Suprapubic skin (tissue), 4 donors: ENCODE measurements at places on chromosomes 3 and 15. TPM values are rescaled to one million over a fixed set of nuclear protein-coding genes. Genes with fewer than 3 reads are reported as not detected.
A peak's percentile ranks its signal among the peaks of the same experiment; 100 is the strongest.

GRCh38 chr15:25810631-25811091 lies 52.5 kb downstream of the ATP10A start:
- no peaks in the 10 kb centered on the region for H3K36me3 ChIP-seq
- peaks cover 2% of the 10 kb centered on the region for H3K4me1 ChIP-seq
- H3K27ac ChIP-seq, result peak overlapping the region; percentile 31
- no peak for DNase-seq

- H3K27ac ChIP-seq, result no peak overlapping the region
- H3K27me3 ChIP-seq, result no peaks in the 10 kb centered on the region
- H3K4me1 ChIP-seq, result no peaks in the 10 kb centered on the region
- no peak overlapping the region for H3K4me3 ChIP-seq
These were observed 438.8 kb upstream of the TGFBR2 start for GRCh38 chr3:30167541-30168011.

GRCh38 chr15:67095912-67096311 lies 30.5 kb downstream of the SMAD3 start:
- no peak overlapping the region for H3K4me3 ChIP-seq
- H3K4me1 ChIP-seq, result peaks cover 64% of the 10 kb centered on the region

- H3K36me3 ChIP-seq, result no peaks in the 10 kb centered on the region
- H3K27ac ChIP-seq, result peak overlapping the region; percentile 75
- DNase-seq, result no peak
- no peak overlapping the region for H3K4me3 ChIP-seq
- H3K4me1 ChIP-seq, result peaks cover 22% of the 10 kb centered on the region
These were observed 235.0 kb upstream of the KBTBD8 start for GRCh38 chr3:66762916-66763693.

GRCh38 chr3:128508852-128509251 lies 15.9 kb upstream of the GATA2 start:
- H3K27ac ChIP-seq, result no peak overlapping the region
- H3K36me3 ChIP-seq, result no peaks in the 10 kb centered on the region
- no peaks in the 10 kb centered on the region for H3K4me1 ChIP-seq

- no peaks in the 10 kb centered on the region for H3K36me3 ChIP-seq
- no peaks in the 10 kb centered on the region for H3K4me1 ChIP-seq
- no peaks in the 10 kb centered on the region for H3K27me3 ChIP-seq
- no peak overlapping the region for H3K4me3 ChIP-seq
- DNase-seq, result no peak
These were observed 455.3 kb upstream of the NAALADL2 start for GRCh38 chr3:174403831-174404230.

GRCh38 chr3:89467898-89468363 lies 360.5 kb downstream of the EPHA3 start:
- DNase-seq, result no peak
- no peaks in the 10 kb centered on the region for H3K4me1 ChIP-seq
- no peaks in the 10 kb centered on the region for H3K36me3 ChIP-seq

DNA sequence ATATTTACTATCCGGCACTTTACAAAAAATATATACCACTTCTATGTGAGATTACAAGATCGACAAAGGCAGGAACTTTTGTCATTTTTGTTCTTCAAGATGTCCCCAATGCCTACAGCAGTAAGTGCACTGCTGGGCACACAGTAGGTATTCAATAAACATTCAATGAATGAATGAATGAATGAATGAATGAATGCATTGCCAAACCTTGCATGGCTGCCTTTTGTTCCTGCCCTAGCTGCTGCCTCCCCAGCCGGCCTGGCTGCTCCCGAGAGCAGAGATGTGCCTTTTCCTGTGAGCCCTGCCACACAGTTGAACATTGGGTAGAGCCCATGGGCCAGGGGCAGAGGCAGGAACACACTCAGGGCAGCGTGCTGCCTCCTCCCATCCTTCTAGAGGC lies 37.5 kb downstream of the LINGO1 start:
- H3K36me3 ChIP-seq, result no peaks in the 10 kb centered on the region
- no peaks in the 10 kb centered on the region for H3K27me3 ChIP-seq
- H3K4me1 ChIP-seq, result no peaks in the 10 kb centered on the region
- no peak for DNase-seq
- no peak overlapping the region for H3K4me3 ChIP-seq

GRCh38 chr3:71050538-71051258 lies 532.8 kb downstream of the FOXP1 start:
- H3K36me3 ChIP-seq, result peaks cover 18% of the 10 kb centered on the region
- no peak for DNase-seq
- peak overlapping the region; percentile 40 for H3K27ac ChIP-seq
- peaks cover 57% of the 10 kb centered on the region for H3K4me1 ChIP-seq
- H3K4me3 ChIP-seq, result no peak overlapping the region
- no peaks in the 10 kb centered on the region for H3K27me3 ChIP-seq

DNA sequence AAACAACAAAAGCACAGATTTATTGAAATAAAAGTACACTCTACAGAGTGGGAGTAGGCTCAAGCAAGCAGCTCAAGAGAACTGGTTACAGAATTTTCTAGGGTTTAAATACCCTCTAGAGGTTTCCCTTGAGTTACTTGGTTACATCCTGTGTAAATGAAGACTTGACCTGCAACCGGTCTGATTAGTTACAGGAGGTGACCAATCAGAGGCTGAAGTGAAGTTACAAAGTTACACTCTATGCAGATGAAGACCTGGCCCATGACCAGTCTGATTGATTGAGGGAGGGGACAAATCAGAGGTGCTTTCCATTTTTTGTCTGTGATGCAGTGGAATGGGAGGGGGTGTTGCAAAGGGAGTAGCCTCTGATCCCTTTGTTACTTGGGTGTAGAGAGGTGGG lies 723.4 kb downstream of the ZPLD1 start:
- H3K27me3 ChIP-seq, result no peaks in the 10 kb centered on the region
- H3K4me3 ChIP-seq, result no peak overlapping the region
- no peaks in the 10 kb centered on the region for H3K4me1 ChIP-seq
- H3K36me3 ChIP-seq, result no peaks in the 10 kb centered on the region
- DNase-seq, result no peak

- no peak overlapping the region for H3K4me3 ChIP-seq
- peaks cover 12% of the 10 kb centered on the region for H3K27me3 ChIP-seq
- no peak overlapping the region for H3K27ac ChIP-seq
- DNase-seq, result no peak
- H3K36me3 ChIP-seq, result no peaks in the 10 kb centered on the region
- no peaks in the 10 kb centered on the region for H3K4me1 ChIP-seq
These were observed 47.1 kb upstream of the BNIP2 start for GRCh38 chr15:59736181-59736580.

GRCh38 chr3:3600665-3601340 lies 198.4 kb upstream of the LRRN1 start:
- DNase-seq, result no peak
- no peak overlapping the region for H3K4me3 ChIP-seq
- no peaks in the 10 kb centered on the region for H3K27me3 ChIP-seq
- H3K4me1 ChIP-seq, result peaks cover 4% of the 10 kb centered on the region

DNA sequence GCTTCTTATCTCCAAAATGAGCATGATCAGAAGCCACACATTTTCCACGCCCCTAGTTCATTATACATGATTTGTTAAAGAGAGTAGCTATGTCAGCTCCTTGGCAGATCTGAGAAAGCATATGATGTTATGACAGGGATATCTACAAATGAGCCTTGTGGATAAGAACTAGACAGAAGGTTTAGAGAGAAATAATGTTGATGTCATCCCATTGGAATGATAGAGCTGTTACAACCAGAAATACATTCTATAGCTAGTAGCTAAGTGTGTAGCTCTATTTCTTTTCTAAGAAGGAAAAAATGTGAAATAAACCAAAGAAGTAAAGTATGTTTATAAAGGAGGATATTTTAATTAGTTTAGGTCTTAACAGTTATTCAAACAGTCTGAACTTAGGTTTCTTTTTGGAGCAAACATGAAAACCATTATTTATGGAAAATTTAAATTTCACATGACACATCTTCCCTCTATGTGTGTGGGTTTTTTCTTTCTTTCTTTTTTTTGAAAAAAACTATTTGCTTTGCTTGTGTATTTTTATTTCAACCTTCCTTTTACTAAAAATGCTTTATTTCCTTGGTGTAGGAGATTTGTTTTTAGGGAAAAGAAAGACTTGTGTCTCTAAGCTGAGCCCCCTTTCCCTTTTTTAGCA lies 167.7 kb downstream of the GHSR start:
- no peaks in the 10 kb centered on the region for H3K36me3 ChIP-seq
- H3K27me3 ChIP-seq, result no peaks in the 10 kb centered on the region
- no peak overlapping the region for H3K27ac ChIP-seq
- DNase-seq, result no peak

DNA sequence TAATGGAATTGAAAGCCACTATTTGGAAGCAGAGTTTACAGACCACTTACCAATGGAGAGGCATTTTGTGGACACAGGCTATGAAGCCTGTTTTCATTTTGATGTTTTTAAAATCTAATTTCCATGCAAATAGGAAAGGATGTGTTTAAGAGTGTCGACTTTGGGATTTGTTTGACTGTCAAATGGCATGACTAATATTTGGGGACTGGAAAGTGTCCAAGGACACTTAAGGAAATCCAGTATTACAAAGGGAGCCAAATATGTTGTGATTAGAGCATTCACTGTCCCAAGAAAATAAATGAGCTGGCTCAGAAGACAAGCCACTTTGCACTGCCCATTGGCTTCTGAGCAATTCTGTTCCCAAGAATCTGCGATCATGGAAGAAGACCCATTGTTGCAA lies 34.0 kb upstream of the SLC6A11 start:
- no peaks in the 10 kb centered on the region for H3K27me3 ChIP-seq
- H3K4me3 ChIP-seq, result no peak overlapping the region
- no peaks in the 10 kb centered on the region for H3K36me3 ChIP-seq

- H3K27ac ChIP-seq, result peak overlapping the region; percentile 65
- no peak overlapping the region for H3K4me3 ChIP-seq
- H3K36me3 ChIP-seq, result peaks cover 52% of the 10 kb centered on the region
- H3K27me3 ChIP-seq, result no peaks in the 10 kb centered on the region
These were observed 123.6 kb downstream of the KLHL25 start for GRCh38 chr15:85671156-85671555.

DNA sequence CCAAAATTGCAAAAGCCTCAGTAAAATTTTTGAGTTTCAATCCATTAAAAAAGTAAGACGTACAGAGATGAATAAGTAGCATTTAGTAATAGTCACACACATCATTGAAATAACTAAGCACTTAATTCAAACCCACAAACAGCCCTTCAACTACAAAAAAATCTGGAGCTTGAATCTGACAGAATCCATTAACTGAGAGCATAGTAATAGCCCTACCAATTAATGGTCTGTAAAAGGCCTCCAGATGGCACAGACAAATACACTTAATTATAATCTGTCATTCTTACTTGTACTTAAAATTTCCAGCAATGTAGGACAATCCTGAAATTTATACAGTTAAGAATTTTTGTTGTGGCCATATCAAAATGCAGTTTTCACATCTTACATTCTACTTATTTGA lies 246.9 kb downstream of the VGLL3 start:
- H3K27me3 ChIP-seq, result no peaks in the 10 kb centered on the region
- H3K4me1 ChIP-seq, result no peaks in the 10 kb centered on the region
- H3K4me3 ChIP-seq, result no peak overlapping the region
- no peak for DNase-seq

GRCh38 chr15:80957556-80957955 lies 32.1 kb downstream of the MESD start:
- no peak overlapping the region for H3K4me3 ChIP-seq
- no peak for DNase-seq
- H3K4me1 ChIP-seq, result peaks cover 12% of the 10 kb centered on the region
- no peak overlapping the region for H3K27ac ChIP-seq

- no peak overlapping the region for H3K27ac ChIP-seq
- H3K36me3 ChIP-seq, result no peaks in the 10 kb centered on the region
- DNase-seq, result no peak
These were observed 9.1 kb upstream of the ZBTB20 start for GRCh38 chr3:115156046-115156654.

DNA sequence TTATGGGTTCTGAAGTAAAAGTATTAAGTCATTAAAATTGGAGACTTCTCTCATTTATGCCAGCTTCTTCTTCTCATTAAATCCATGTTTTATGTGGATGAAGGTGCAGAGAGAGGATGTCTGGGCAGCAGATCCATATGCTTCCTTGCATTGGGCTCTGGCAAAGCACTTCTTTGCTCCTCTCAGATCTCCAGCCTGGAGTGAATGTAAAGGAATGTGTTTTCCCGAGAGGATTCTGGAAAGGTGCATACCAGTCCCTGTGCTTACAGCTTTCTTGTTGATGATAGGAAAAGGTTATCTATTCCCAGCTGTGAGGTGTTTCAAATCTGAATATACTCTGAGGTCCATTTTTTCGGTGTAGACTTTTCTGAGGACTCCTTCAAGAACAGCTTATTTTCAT lies 79.9 kb upstream of the PEX5L start:
- H3K4me3 ChIP-seq, result no peak overlapping the region
- no peak for DNase-seq
- H3K36me3 ChIP-seq, result no peaks in the 10 kb centered on the region
- H3K4me1 ChIP-seq, result no peaks in the 10 kb centered on the region
- H3K27ac ChIP-seq, result no peak overlapping the region
- H3K27me3 ChIP-seq, result no peaks in the 10 kb centered on the region

GRCh38 chr3:102544741-102545140 lies 109.9 kb downstream of the ZPLD1 start:
- no peaks in the 10 kb centered on the region for H3K4me1 ChIP-seq
- H3K27me3 ChIP-seq, result peaks cover 4% of the 10 kb centered on the region
- DNase-seq, result no peak
- H3K27ac ChIP-seq, result no peak overlapping the region
- H3K4me3 ChIP-seq, result no peak overlapping the region
- H3K36me3 ChIP-seq, result no peaks in the 10 kb centered on the region

- peaks cover 16% of the 10 kb centered on the region for H3K4me1 ChIP-seq
- H3K4me3 ChIP-seq, result no peak overlapping the region
- no peaks in the 10 kb centered on the region for H3K36me3 ChIP-seq
- H3K27ac ChIP-seq, result no peak overlapping the region
These were observed 2.7 kb downstream of the SLC6A20 start for GRCh38 chr3:45793482-45794176.

DNA sequence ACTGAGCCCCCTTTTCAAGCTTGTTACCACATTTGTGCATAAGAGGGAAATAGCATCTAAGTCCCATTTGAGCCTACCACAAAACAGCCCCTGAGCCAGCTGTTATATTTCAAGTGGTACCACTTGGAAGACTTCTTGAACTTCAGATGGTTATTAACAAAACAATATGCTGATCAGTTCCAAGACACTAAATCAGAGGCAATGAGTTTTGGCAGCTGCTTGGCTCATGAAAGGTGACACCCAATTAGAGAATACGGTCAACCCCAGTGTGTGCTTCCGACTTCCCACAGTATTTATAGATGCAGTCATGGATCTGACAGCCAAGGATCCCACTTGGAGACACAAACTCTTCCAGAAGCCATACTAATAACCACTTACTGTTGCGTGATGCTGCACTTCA lies 469.6 kb upstream of the PPP2R3A start:
- no peak overlapping the region for H3K27ac ChIP-seq
- H3K4me1 ChIP-seq, result no peaks in the 10 kb centered on the region
- DNase-seq, result no peak

Gene GP9
- total RNA-seq, result not detected

Gene PARP16
- 12.7 TPM for total RNA-seq

Gene ZIC4
- not detected for total RNA-seq

Gene TGM5
- total RNA-seq, result 61.6 TPM

Gene VIPR1
- 39.8 TPM for total RNA-seq

Gene OXTR
- total RNA-seq, result not detected

Gene AQP9
- total RNA-seq, result 22.4 TPM

Gene LMAN1L
- total RNA-seq, result 0.42 TPM
